ENCODE measurements at places on chromosomes 1 and 21. TPM values are rescaled to one million over a fixed set of nuclear protein-coding genes. Genes with fewer than 3 reads are reported as not detected.

DNA sequence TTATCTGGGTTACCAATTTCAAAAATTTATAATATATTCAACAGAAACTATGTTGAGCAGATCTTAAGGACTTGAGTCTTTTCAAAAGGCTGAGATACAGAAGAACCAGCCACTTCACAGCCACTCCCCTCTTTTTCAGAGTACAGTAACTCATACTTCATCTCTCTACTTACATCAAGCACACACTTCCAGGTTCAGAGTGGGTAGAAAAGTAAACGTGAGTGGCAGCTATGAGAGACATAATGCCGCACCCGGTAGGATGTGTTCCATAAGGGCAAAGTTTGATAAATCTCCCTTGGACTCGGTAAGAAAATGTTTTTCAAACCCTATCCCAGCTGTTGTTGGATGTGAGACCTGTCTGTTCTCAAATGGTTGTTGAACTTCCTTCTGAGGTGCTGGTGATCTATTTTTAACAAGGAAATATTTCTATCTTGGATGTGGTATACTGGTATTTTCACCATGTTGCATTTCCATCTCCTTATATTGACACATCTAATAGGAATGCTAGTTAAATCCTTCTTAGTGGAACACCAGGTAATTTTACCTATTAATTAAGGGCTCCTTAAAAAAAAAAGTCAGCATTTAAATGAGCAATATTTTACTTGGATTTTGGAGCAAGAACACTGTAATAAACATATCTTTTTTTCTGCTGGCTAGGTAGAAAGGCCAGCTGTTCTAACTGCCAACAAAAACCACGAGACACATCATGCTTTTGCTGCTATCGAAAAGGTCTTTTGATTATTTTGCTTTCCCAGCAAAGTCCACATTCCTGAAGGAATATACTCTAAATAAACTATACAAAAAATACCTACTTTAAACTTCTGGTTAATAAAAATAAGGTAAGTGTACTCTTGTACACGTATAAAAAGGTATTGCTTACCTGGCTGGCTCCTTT lies 28.2 kb downstream of the CNN3 start:
- DNase-seq: no peak

DNA sequence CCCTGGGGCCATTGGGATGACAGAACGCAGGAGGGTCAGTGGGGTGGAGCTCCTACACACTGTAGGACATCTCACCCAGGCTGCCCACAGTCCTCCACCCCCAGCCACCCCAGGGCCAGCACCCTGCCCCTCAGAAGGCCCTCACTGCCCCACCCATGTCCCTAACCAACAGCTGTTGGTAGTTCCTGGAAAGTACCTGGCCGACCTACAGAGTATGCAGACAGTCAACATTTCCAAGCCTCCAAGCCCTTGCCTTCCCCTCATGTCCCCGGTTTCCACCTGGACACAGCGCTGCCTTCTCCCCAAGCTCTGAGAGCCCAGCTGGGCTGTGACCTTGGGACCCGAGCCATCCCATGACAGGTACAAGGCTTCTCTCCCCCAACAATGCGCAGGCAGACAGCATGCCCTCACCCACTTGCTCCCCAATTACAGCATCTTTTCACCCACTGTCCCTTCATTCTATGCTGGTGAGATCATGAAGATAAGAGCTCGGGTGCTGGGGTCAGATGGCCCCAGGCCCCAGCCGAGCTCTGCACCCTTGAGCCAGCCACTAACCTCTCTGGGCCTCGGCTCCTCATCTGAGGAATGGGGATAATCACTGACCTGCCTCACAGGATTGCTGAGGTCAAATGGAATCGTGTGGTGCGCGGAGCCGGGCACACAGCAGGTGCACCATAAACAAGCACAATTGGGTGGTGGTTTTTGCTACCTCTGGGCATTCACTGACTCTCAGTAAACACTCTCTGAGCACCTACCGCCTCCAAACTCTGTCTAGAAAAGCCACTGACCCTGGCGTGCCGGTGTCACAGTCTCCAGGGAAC lies 11.2 kb downstream of the LAPTM5 start:
- no peak for DNase-seq

- peak; percentile 14 for DNase-seq
Measured at GRCh38 chr1:110081061-110081460, 10.6 kb upstream of the ALX3 start.

GRCh38 chr1:150150133-150151021 lies 661 bp downstream of the PLEKHO1 start:
- peak; percentile 71 for DNase-seq

GRCh38 chr1:9376886-9377333 lies 84.2 kb downstream of the SPSB1 start:
- peak; percentile 78 for DNase-seq

DNA sequence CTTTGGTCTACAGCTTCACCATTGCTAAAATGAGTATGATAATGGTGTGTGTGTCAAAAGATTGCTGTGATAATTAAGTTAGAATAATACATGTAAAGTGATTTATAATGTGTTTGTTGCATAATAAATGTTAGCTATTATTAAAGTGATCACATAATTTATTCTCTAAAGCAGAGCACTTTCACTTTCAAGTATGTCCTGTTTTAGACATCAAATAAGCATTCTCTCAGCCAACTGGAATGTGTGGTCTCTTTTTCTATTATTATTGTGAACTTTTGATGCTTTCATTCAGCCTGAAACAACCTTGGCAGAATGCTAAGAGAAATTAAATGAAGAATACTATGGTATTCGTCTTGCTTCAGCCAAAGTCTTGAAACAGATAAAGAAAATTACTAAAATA lies 102.8 kb upstream of the COL11A1 start:
- DNase-seq: no peak

GRCh38 chr1:244665771-244666217 lies 12.9 kb downstream of the DESI2 start:
- DNase-seq: no peak

DNA sequence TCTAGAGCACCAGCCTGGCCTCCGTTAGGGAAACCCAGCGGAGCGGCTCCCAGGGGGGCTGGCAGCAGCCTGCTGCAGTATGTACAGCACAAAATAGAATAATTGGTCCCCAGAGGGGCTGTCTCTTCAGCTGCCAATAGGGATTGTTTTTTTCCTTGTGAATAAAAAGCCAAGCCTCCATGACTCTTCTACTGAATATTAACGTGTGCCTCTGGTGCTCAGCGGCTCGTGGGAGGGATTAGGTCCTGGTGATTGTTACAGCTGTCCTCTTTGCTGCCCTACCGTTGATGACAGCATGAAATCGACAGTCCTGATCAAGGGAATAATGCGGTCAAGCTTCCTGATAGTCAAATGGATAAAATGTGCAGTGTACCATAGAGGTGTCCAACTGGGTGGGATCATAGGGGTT lies 190.7 kb upstream of the RUNX1 start:
- DNase-seq: peak; percentile 57

DNA sequence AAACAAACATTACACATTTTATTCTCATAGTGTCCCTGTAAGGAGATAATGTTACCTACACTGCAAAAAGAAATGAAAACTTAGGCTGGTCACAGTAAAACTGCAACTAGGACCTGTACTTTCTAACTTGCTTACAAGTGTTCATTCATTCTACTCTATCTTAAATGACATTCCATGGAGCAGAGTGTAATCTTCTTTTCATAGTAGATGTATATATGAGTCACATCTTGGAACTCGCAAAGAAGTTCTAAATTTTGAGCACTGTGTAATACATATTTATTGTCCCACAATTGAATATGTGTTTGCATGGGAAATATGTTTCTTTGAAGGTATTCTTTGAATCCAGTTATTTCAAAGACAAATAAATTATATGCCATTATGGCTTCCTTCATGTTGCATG lies 1258.5 kb upstream of the ADGRL2 start:
- no peak for DNase-seq

- no peak for DNase-seq
Measured at GRCh38 chr1:43973981-43974442, 748 bp upstream of the ATP6V0B start.

- no peak for DNase-seq
Measured at GRCh38 chr1:29196863-29197589, 15.3 kb upstream of the SRSF4 start.

GRCh38 chr1:195188821-195189220 lies 1419.4 kb downstream of the KCNT2 start:
- no peak for DNase-seq

DNA sequence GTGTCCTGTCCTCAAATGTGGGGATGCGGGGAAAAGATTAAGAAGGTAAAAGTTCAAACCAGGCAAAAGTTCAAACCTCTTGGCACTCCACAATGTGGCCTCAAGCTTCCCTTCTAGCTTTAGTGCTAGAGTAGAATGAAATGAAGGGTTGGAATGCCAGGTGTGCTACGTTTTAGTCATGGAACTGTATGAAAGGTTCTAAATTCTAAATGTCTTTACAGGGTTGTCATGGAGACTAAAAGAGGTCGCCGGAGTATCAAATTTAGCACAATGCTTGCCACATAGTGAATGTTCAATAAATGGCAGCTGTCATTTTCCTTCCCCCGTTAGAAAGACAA lies 57.2 kb upstream of the LRRC8D start:
- no peak for DNase-seq

GRCh38 chr1:207172885-207173284 lies 68.9 kb downstream of the C4BPA start:
- DNase-seq: no peak

GRCh38 chr1:157482174-157482573 lies 70.1 kb downstream of the FCRL5 start:
- no peak for DNase-seq

GRCh38 chr1:102853136-102853535 lies 255.2 kb downstream of the COL11A1 start:
- no peak for DNase-seq

GRCh38 chr1:199460933-199461332 lies 566.6 kb upstream of the NR5A2 start:
- no peak for DNase-seq

DNA sequence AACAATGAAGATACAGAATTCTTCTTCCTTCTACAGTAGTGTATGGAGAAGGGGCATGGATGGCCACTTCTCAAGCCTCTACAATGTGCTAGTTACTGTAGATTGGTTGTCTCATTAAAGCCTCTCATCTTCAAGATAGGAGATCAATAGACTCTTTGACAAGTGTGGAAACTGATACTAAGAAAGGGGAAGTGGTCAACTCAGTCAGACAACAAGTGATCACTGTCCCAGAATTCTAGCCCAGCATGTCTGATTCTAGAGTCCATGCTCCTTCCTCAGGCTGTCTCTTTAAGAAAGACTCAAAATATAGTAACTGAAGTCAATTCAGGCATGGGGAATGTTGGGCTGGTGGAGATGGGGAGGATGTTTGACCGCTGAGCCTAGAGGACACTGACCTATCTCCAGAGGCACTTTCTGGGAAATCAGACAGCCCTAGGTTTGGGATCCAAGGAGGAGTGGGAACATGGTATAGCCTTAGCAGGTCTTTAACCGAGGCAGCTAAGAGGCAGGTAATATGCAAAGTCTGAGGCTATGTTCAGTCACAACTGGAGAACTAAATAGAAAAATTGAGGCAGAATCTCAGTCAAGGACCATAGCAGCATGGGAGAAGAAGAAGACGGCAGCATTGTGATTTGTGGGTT lies 39.3 kb upstream of the EYA3 start:
- no peak for DNase-seq

DNA sequence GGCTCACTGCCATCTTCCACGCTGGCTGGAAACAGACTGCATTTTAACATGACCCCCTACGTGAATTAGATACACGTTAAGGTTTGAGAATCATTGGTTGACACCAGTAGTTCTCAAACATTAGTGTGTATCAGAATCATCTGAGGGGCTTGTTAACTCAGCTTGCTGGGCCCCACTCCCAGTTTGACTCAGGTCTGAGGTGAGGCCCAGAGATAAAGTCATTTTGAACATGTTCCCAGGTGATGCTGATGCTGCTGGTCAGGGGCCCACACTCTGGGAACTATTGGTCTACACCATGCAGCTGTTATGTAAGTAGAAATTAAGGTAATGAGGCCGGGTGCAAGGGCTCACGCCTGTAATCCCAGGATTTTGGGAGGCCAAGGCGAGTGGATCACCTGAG lies 1.3 kb downstream of the LSM10 start:
- no peak for DNase-seq

The GJA8 gene
- polyA plus RNA-seq: not detected

The RNF186 gene
- 0.08 TPM for polyA plus RNA-seq

The AGBL4 gene
- 0.05 TPM for polyA plus RNA-seq

The OR2L13 gene
- polyA plus RNA-seq: not detected

The DNAI4 gene
- polyA plus RNA-seq: 0.18 TPM

The RGS4 gene
- 0.17 TPM for polyA plus RNA-seq

The MIXL1 gene
- not detected for polyA plus RNA-seq

The TGFB2 gene
- polyA plus RNA-seq: 0.43 TPM

Data from psoas muscle (tissue), 8 donors.